ENCODE measurements at places on chromosomes 16 and 17.

DNA sequence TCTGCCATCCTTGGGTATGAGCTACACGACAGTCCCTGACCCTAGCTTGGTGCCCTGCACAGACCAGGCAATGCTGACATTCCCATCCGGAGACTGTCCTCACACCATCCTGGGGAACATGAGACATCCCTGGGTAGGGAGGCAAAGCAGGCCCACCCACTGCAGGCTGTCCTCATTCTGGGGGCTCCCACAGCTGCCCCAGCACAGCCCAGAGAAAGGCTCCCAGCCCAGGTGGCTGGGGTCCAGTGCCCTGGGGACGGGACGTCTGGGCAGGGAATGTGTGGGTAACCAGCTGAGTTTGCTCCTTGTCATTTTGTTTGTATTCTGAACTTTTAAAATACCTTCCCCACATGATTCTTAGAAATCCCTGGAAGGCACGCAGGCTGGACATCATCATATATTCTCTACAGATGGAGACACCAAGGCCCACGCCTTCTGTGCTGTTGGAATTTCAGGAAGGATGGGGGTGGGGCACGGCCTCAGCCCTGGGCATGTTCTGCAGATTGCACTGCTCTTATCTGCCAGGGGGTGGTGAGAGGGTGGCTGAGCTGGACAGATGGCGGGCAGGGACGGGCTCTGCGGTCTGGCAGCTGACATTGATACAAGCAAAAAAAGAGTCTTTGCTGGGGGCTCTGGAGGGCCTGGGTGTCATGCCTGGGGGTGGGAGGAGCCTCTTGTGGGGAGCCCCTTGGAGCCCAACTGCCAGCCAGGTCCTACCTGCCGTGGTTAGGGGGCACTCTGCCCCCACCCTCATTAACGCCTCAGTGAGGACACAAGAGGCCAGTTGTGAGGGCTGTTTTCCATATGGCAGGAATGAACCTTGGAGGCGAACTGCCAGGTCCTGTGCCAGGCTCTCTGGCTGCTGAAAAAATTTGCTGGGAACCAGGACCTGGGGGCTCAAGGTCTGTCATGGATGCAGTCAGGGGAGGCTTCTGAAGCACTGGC is 28.4 kb downstream of the LRRC75A start:
- no peak for DNase-seq

DNA sequence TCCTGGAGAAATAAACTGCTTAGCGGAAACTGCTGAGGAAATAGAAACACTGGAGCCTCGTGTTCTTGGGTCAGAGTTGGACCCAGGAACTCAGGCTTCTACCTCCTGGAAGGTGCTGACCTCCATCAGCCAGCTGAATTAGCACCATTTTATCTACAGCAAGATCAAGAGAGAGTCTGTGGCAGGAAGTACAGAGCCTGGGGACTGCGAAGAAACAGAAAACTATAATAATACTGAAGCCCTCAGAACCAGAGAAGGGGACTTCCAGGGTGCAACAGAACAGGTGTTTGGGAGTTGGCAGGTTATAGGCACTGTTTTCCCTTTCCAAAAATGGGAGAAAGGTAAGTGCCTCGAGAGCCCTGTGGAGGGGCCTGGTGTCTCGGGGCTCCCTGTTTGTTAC is 379.7 kb downstream of the CA10 start:
- no peak for DNase-seq

DNA sequence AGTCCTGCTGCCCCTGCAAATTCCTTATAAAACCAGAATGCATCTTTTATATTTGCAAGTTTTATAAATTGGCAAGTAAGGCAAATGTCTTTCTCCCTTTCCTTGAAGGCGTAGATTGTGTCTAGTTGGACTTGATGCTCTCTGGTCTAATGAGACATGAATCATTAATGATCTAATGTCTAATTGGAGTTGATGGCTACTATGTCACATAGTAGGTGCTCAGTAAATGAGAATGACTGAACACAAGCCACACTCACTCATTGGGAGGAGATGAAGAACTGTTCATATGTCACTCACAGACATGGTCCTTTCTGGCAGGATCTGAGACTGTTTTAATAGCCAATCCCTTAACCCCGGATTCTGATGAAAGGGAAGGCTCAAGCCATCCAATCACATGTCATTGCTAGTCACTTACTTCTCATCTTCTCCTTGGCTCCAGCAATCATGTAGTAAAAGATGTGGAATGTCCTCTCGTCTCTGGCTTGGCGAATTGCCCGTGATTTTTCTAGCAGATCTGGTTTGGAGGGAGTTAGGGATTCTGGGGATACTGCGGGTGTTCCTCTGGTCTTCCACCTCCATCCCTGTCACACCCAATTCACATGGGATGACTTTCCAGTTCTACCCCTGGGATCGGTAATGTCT is 81.0 kb downstream of the MYH11 start:
- DNase-seq = no peak

- no peak for DNase-seq
These were observed 35.3 kb downstream of the ADGRG5 start for GRCh38 chr16:57577691-57578224.

- no peak for DNase-seq
These were observed 1.0 kb upstream of the MGRN1 start for GRCh38 chr16:4623593-4623992.

GRCh38 chr16:75252946-75253911 is 1.8 kb upstream of the BCAR1 start:
- DNase-seq = no peak

- DNase-seq = no peak
These were observed 51.8 kb downstream of the LMF1 start for GRCh38 chr16:918741-919657.

- no peak for DNase-seq
These were observed 27.5 kb downstream of the GSE1 start for GRCh38 chr16:85640585-85640984.

DNA sequence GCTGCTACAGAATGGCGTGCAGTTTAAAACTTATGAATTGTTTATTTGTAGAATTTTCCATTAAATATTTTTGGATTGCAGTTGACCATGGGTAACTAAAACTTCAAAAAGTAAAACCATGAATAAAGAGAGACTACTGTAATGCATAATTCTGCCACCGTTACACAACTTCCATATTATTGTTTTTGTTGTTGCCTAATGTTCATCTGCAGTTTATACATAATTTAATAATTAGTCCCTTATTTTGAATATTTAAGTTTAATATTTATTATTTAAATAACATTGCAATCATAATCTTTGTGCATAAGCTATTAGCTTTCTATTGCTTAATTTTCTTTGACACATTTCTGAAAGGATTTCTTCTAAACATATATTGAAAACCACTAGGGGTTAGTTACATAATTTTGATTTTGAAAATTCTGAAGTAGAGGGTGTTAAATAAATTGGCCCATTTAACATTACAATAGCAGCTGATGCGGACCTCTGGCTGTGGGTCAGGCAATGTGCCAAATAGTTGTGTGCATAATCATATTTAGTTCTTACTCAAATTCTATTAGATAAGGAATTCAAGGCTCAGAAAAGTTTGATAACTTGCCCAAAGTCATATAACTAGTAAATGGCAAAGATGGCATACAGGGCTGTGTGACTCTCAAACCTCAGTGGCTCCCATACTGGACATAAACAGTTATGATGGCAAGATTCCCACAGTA is 31.1 kb downstream of the PPM1E start:
- DNase-seq = no peak

GRCh38 chr17:75642784-75643642 is 9.8 kb downstream of the SMIM5 start:
- DNase-seq = no peak

Measured in activated CD4-positive, CD25-positive, alpha-beta regulatory T cell (primary cell).